ENCODE measurements at places on chromosomes 12 and 14.
A peak's percentile ranks its signal among the peaks of the same experiment; 100 is the strongest.

- no peak for DNase-seq
Observed at GRCh38 chr14:29030970-29031369, 264.4 kb downstream of the FOXG1 start.

DNA sequence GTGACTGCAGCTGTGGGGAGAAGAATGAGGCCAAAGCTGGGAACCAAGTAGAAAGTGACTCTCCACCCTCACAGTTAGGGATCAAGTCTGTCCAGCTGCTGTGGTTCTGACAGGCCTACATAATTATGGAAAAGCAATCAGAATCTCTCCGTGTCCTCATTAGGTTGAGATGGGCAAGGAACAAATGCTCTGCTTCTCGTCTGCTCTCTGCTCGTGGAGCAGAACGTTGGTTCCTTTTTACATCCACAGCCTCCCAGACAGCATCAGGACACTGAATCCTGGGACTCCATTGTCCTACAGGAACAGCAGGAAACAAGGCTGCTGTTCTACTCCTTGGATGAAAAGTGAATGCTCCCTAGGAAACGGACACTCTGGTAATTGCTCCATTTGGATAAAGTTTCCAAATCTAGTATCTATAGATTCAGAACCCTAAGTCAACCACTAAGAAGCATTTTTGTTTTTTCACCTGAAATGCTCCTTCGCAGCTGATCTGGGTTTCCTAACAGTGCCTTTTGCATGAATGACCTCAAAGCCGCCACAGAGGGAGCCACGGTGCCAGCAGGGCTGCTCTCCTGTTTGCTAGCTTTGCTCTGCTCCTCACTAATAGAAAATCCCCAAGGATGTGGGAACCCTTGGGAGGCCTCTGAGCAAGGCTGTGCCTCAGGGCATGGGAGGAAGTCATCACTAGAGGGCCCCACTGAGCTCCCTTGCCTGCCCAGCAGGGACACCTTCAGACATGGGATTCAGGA lies 102.0 kb downstream of the EGLN3 start:
- DNase-seq: no peak

DNA sequence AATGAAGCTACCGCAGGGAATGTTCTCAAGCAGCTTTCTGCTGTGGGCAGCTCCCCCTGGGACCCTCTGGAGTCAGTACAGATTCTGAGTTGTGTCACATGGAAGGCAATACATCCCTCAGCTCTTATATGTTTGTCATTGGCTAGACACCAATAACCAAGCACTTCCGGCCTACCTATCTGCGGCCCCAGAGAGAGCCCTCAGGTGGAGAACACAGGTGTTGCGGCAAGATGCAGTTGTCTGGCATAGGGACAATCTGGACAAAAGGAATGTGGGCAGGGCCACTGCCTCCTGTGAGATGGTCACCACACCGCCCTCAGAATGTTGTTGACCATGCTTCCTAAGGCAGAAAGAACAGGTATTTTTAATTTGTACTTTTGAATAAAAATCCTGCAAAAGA lies 118.7 kb downstream of the BRMS1L start:
- no peak for DNase-seq

DNA sequence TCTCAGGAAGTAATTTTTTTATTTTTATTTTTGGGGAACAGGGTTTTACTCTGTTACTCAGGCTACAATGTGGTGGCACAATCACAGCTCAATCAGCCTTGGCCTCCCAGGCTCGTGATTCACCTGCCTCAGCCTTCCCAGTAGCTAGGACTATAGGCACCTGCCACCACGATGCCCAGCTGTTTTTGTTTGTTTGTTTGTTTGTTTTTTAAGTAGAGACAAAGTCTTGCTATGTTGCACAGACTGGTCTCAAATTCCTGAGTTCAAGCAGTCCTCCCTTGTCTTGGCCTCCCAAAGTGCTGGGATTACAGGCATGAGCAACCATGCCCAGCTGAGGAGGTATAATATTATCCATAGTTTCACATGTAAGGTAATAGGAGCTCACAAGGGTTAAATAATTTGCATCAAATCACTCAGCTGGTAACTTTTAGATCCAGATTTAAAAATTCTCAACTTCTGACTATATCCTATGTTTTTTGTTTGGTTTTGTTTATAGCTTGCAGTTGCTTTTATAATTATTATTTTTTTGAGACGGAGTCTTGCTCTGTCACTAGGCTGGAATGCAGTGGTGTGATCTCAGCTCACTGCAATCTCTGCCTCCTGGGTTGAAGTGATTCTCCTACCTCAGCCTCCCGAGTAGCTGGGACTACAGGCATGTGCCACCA lies 629.3 kb downstream of the DIO2 start:
- peak; percentile 46 for DNase-seq

GRCh38 chr14:55160989-55161388 lies 30.4 kb downstream of the DLGAP5 start:
- DNase-seq: no peak

DNA sequence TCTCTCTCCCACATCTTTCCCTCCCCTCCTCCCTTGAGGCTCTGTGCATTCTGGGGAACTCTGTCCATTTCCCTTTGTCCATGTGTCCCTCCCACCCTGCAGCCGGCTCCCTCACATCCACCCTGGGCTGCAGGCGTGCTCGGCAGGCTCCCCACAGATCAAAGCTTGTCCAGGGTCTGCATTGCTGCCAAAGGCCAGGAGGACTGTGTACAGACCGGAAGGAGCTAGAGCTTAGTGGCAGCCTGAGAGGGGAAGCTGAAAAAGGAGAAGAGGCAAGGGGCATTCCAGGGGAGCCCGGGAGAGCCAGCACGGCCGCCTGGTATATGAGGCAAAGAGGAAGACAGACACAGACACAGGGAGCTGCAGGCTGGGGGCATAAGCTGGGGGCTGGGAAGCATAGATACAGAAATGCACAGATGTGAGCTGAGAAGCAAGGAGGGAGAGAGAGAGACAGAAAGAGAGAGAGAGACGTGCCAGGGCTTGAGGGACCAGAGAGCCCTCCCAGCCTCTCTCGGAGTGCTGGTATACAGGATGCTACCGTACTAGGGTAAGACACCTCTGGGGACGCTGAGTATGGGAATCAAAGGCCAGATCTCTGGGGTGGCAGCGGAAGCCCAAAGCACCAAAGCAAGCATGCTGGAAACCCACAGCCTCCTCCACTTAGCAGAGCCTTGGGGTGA lies 3.3 kb downstream of the CD4 start:
- DNase-seq: no peak

DNA sequence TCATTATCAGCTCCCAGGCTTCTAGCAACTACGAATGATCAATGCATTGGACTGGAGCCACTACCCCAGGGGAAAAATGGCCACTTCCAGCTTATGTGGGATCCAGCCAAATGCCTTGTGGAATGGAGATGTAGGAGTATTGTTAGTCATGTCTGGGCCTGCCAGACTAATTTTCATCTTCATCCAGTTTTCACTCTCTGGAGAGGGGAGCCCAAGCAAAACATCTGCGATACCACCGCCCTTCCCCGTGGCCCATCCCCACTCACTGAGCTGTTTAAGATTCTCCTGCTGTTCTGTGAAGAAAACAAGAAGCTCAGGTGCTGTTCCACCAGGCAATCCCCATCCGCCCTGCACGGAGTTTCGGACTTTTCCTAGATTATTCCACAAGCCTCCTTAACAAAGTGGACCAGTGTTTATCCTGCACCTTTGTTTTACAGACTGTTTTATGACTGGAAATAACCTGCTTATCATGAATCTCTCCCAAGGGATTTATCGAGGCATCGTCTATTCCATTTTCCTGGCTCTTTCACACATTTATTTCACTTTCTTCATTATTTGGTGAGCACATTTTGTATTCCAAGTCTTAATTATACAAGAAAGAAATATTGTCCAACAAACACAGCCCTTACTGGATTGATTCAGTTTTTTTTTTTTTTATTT lies 35.5 kb upstream of the MAX start:
- no peak for DNase-seq

GRCh38 chr14:50260511-50260910 lies 29.1 kb upstream of the SOS2 start:
- no peak for DNase-seq

DNA sequence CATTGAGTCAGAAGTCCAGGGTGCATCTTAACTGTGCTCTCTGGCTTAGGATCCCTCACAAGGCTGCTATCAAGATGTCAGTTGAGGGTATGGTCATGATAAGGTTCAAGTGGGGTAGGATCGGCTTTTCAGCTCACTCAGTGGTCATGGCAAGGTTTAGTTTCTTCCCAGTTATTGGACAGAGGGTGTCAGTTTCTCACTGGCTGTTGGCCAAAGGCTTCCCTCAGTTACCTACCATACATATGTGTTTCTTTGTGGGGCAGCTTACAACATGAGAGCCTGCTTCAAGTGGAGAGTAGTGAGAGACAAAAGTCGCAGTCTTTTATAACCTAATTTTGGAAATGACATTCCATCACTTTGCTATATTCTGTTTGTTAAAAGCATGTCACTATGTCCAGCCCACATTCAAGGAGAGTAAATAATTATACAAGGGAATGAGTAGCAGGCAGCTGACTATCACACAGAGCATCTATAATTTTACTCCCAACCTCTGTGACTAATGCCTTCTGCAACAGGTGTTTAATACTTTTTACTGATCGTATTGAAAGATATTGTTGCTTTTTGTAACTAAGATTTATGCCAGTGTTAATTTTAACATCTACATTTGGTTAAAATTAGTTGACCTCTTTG lies 572.8 kb upstream of the FBXO33 start:
- DNase-seq: no peak

GRCh38 chr12:100395811-100396210 lies 38.9 kb downstream of the SLC17A8 start:
- no peak for DNase-seq

- DNase-seq: peak; percentile 100
Observed at GRCh38 chr12:115354007-115354890, 670.3 kb upstream of the TBX3 start.

- DNase-seq: no peak
Observed at GRCh38 chr12:85633491-85633890, 202.7 kb downstream of the RASSF9 start.

DNA sequence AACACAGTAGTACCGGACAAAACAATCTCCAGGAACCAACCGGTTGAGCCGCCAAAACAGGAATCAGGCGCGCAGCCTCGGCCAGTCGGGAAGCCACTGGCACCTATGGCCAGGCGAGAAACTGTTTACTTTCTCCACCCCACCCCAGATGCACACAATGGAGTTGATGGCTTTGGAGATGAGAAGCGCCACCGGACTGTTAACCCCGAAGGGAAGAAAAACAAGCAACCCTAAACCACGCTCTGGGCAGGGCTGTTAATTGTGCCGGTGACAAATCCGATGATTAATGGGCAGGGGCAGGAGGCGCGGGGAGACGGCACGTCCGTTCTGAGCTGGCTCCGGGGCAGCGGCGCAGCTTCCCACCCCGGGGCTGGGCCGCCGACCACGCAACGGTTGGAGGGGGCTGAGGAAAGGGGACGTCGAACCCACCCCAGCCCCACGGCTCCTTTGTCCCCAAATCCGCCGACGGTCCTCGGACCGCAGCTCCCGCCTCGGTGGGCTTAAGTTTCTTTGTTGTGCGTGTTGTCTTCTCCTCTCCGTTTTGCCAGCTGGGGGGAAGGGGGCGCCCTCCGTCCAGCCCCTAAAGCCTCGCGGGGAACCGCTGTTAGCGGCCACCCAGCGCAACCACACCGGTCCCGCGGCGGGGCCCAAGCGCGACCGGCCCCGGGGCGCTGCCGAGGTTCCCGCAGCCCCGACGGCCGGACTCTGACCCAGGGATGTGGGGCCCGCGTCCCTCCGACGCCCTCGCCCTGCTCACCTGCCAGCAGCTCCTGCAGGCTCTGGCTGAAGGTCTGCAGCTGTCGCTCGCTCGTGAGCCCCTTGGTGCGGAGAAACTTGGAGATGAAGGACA lies 790 bp downstream of the BTG1 start:
- peak; percentile 90 for DNase-seq

- DNase-seq: no peak
Observed at GRCh38 chr12:86666316-86666715, 410.1 kb upstream of the MGAT4C start.

GRCh38 chr14:98903371-98903770 lies 368.6 kb downstream of the BCL11B start:
- DNase-seq: no peak

- no peak for DNase-seq
Observed at GRCh38 chr14:85124631-85125290, 405.2 kb upstream of the FLRT2 start.

DNA sequence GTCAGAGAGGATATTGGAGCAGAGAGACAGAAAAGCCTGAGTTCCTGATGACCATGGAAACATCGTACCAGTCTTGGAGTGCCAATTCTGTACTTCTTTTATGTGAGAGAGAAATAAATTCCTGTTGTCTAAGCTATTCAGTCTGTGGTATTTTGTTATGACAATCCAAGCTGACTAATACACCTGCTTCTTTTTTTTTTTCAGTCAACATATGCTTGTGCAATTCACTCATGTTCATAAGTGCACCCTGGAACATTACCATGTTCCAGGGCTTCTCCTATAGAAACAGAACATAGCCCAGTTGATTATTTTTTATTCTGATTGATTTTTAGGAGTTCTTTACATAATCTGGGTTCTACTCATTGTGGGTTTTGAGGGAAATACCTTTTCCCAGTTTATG lies 1.7 kb upstream of the CHPT1 start:
- DNase-seq: no peak

DNA sequence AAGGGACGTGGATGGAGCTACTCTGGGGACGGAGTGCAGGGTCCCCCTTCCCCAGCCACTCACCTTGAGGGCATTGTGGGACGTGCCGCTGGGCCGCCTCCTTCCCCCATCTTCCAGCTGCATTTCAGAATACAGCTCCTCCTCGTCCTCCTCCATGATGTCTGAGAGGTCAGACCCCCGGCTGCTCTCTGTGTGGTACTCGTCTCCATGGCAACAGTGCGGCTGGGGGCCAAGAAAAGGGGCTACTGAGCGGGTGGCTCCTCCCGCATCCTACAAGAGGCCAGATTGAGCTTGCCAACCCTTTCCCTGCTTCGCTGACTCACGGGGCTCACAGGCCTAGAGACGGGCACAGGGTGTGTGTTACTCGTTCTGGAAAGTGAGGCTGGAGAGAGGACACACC lies 90.4 kb downstream of the PIWIL1 start:
- DNase-seq: no peak
